ENCODE measurements at places on chromosomes 2 and 18.

- DNase-seq, result peak; percentile 28
Observed at GRCh38 chr18:80253871-80254492, 6.7 kb upstream of the PARD6G start.

- no peak for DNase-seq
Observed at GRCh38 chr2:79832511-79833234, 319.8 kb downstream of the CTNNA2 start.

DNA sequence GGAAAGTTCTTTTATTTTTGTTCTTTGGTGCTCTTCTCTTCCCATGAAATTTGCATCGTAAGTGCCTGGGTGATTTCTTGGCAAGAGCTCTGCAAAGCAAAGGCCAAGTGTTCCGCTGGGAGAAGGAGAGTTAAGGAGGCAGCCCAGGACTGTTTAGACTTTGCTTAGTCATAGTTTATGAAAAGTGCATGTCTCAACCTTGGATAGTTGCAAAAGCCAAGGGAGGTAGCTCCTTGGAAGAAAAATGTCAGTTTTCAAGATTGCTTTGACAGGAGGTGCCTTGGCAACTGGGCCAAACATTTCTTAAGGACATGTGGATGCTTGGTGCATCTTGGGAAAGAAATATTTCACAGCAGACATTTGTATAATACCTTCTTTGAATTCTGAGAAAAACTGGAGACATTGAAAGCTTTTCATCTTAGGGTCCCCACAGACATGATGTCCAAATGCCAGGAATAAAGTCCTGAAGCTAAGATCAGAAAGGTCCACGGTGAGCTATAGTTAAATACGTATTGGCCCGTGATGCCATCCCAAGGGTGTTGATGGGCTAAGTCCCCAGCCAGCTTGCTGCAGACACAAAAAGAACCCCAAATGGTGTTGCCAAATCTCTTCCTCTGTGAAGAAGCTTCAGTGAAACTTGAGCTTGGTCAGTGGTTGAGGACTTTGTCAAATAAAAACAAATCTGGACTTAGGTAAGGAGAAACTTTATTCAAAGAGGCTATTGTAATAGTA, 96.3 kb upstream of the THUMPD2 start:
- DNase-seq, result no peak

- no peak for DNase-seq
Observed at GRCh38 chr18:44079606-44080005, 601.1 kb upstream of the SETBP1 start.

DNA sequence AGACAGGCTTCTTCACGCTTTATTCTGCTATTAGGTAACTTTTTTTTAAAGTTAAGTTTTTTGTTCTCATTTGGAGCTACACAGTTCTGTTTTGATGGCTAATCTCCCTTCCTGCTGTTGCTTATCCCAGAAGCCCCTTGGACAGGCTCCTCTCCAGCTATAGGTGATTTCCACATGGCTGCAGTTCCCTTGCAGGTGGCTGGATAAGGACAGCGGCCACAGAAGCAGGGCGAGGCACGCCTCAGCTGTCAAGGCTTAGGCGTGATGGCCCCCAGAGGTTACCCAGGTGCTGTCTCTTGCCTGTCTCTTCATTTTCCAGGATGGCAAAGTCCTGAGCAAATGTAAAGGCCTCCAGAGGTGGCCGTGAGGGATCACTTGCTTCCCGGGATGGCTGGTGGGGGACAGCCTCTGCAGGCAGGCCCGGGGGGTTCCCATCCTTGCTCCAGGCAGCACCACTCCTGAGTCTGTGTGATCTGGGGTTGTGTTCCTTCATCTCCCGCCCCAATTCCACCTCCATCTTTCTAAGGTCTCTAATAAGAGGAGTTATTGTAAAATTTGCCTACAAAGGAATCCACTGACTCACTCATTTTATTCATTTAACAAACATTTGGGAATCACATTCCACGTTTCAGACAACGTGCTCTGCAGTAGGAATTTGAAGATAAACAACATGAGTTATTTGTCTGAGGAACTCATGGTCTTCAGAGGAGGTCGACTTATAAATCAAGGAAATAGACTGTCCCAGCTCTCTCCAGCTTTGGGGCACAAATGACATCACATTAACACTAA, 53.4 kb downstream of the NAPG start:
- no peak for DNase-seq

- DNase-seq, result no peak
Observed at GRCh38 chr2:7904319-7904718, 777.5 kb upstream of the ID2 start.

GRCh38 chr2:38142627-38143026, 66.7 kb upstream of the CYP1B1 start:
- no peak for DNase-seq

- DNase-seq, result no peak
Observed at GRCh38 chr2:147689220-147689909, 155.5 kb upstream of the ACVR2A start.

- no peak for DNase-seq
Observed at GRCh38 chr2:14778015-14778414, 145.5 kb downstream of the LRATD1 start.

DNA sequence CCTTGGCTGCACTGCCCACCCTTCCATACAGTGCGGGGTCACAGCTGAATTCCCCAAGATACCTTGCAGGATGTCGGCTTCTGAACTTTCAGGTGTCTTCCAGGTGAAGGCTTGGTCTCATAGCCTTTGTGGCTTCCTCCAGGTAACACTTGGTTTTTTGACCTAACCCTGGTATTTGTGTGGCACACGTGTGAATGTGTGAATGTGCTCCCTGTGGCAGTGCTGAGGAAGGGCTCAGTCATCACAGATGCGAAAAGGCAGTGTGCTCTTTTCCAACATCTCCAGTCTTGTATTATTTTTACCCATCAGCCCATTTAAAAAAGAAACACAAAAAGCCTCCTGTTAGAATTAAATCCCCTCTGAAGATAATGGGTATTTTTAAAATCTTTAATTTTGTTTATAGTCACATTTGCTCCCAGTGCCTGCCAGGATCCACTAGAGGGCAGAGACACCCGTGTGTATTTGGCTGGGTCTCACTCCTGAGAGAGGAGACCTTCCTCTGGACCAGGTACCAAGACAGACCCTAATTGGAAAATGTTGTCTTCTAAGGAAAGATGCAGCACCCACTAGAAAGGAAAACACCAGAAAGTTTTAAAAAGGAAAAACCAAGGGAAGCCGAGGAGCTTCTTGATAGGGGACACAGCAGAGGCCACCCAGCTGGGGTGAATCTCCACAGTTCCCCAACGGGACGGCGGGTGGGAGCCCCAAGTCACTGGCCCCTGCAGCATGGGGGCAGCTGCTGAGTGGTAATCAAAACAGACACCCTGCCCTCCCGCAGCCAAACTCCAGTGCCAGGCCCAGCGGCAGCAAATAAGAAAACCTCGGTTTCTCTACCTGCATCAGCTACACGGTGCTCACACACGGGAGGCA, 27.7 kb downstream of the FAM110C start:
- DNase-seq, result no peak

GRCh38 chr18:65380986-65381385, 369.8 kb upstream of the CDH7 start:
- no peak for DNase-seq

- no peak for DNase-seq
Observed at GRCh38 chr2:120541553-120541932, 194.1 kb upstream of the GLI2 start.

- DNase-seq, result no peak
Observed at GRCh38 chr2:33230195-33230594, 246.3 kb upstream of the RASGRP3 start.

GRCh38 chr2:67544286-67544685, 147.2 kb downstream of the ETAA1 start:
- DNase-seq, result no peak

DNA sequence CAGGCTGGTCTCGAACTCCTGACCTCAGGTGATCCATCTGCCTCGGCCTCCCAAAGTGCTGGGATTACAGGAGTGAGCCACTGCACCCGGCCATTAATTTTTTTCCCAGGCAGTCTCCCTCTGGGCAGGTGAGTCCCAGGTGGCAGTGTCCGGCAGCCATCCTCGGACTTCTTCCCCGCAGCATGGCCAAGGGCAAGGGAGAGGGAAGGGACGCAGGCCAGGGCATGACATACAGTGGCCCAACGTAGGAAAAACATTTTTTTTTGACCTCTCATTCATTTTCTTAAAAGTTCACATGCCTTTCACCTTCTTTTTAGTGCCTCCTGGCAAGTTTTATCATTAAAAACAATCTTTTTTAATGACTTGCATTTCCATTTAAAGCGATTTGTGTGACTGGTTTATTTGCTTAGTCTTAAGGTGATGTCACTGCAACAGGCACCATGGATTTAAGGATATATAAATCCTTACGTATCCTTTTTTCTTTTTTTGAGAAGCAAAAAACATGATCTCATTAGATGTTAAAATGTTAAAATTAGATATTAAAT, 23.0 kb upstream of the ATOH8 start:
- no peak for DNase-seq

- no peak for DNase-seq
Observed at GRCh38 chr2:30216157-30216556, 15.2 kb upstream of the LBH start.

DNA sequence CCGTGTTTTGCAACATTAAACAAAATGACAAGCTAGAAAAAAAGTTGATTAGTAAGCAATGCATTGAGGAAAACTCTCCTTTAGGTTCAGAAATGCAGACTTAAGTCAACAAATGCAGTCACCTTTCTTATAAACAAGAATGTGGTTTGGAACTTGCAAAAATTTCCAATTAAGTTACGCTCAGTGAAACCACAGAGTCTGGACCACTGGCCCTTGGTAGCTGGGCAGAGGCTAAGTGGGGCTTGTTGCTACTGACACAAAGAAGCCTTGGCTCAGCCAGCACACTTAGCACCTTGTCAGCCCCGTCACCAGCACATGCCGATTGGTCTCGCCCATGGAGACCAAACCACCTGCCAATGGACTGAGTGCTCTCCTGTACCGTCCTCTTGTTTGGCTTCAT, 53.0 kb downstream of the SMIM21 start:
- no peak for DNase-seq

DNA sequence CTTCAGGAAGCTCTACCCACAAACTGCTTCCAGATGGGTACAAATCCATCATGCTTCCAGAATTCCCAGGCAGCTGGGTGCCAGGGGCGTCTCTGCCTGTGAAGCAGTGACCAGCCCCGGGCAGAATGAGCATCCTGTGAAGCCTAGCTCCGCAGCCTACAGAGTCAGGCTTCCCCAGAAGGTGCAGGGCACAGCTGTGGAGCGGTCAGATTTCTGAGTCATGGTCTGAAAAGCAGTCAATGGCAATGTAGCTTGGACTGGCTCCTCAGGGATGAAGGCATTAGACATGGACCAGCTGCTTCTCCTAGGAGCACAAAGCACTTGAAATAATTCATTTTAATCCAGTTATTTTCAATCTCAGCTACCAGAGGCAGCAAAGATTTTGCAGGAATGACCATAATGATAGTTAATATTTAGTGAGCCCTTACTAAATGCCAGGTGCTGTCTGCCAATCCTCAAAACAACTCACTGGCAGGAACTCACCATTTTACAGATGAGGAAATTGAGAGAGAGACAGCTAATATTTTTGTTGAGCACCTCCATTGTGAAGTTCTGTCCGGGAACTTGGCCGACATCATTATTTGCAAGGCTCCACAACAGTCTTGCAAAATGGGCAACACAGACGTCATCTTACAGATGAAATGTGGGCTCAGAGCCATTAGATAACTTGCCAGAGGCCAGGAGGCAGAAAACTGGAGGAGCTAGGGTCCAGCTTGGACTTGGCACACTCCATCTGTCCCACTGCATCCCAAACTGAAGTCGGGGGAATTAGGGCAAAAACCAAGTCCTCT, 31.7 kb downstream of the ACMSD start:
- DNase-seq, result no peak

- DNase-seq, result no peak
Observed at GRCh38 chr2:187171318-187171717, 276.7 kb downstream of the CALCRL start.

DNA sequence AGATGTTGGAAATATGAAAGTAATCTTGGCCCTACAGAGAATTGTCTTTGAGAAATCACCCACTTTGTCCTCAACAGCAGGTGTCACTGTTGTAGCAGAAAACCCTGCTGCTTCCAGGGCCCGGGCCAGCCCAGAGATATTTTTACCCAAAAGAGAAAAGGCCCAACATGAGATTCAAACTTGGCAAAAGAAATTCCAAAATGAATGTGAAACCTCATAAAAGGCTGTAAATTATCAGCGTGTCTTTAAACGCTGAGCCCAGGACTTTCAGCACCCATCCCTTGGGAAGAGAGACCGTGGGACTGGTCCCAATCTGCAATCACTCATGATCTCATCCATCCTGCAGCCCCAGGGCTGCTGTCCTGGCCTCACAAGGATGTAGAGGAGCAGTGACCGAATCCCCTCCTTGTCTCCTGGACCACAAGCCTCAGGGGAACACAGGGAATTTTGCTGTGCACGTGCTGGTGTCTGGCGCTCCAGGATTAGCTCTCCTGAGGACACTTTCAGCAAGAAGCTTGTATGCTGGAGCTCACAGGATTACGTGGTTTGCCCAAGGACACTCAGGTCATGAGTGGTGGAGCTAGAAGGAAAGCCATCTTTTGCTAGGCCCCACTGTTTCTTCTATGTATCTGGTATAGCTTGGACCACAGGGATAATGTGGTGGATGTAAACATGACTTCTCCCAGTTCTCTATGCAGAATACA, 202.1 kb downstream of the RNF144A start:
- DNase-seq, result peak; percentile 19

DNA sequence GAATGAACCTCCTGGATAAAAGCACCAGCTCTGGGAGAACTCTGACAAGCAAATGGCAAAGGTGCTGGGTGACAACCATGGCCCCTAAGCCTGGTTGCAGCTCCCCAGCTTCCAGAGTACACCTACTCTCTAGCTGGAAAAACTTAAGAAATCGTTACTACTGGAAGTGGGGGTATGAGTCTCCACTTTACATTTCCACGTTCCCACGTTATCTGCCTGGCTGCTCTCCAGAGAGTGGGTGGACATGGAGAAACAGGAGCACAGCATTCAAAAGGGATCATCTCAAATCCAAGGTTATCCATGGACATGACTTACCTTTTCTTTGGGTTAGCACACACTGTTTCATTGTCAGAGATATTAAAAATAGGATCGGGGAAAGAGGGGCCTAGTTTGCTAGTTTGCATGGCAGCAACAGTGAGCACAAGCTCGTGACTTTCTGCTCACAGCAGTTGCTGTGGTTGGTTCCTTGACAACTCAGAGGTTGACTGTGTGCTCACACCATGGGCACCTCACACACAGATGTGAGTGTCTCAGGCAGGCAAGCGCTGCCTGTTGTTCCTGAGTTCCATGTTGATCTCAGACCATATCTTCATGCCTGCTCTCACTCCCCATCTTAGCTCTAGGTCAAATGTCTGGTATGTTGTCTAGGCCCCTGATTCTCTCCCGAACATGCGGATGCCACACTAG, 32.5 kb downstream of the PTPN18 start:
- no peak for DNase-seq

DNA sequence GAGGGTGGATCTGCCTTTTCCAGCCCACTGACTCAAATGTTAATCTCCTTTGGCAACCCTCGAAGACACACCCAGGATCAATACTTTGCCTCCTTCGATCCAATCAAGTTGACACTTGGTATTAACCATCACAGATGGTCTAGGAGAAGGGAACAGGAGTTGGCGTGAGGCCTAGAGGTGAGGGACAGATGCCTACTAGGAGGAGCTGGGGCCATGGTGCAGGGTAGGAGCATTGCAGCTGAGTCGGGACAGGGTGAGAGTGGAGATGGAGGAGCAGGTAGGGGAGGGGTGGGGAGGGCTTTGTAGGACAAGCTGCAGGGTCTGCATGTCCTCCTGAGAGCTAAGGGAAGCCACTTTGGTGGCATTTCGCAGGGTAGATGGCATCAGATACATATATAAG, 140.0 kb downstream of the VAPA start:
- no peak for DNase-seq

All from activated CD4-positive, alpha-beta T cell treated with anti-CD3 and anti-CD28 coated beads, Interleukin-2, Interleukin-6, amounts not matched to agents 100 ng/mL and 50 ng/mL, durations not matched to agents 16 hours and 8 hours (primary cell).